ENCODE measurements at places on chromosomes 11 and 22. TPM values are rescaled to one million over a fixed set of nuclear protein-coding genes. Genes with fewer than 3 reads are reported as not detected.
A peak's percentile ranks its signal among the peaks of the same experiment; 100 is the strongest.

Gene SCGB1D2
- not detected for total RNA-seq

Gene SLC43A3
- 346 TPM for total RNA-seq

Gene ABCG4
- not detected for total RNA-seq

- ATAC-seq: no peak
Measured at GRCh38 chr11:13134886-13135285, 125.8 kb downstream of the RASSF10 start.

DNA sequence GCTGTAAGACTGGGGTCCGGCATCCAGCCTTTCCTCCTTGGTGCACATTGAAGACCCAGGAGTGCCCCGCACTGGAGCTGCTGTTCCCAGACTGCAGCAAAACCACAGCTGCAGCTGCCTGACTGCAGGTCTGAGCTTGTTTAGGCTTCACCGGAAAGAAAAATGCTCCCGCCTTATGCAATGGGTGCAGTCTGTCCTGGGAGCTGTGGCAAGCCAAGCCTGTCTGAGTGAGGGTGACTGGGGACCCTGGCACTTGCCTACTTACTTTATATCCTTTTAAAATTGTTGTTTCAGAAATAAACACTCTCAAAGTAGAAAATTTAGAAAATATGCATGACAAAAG lies 23.3 kb upstream of the CD44 start:
- no peak for ATAC-seq

- ATAC-seq: no peak
Measured at GRCh38 chr22:46162285-46162684, 12.0 kb downstream of the PPARA start.

GRCh38 chr11:24587635-24588034 lies 90.8 kb downstream of the LUZP2 start:
- no peak for ATAC-seq

DNA sequence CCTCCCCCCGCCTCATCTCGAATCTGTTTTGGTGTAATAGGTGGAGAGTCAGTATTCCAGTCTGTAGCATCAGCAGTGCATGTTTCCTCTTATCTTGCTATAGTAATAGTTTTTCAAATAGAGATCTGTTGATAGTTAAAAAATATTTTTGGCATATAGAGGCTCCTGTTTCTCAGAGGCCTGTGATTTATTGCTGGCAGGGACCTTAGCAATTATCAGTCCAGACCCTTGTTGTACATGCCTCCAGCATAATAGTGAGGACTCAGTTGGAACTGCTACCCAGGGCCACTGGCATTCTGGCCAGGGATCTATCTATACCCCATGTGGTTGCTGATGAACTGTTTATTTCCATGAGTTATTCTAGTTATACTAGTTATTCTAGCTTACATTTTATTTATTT lies 52.6 kb downstream of the SPECC1L start:
- ATAC-seq: no peak

- ATAC-seq: no peak
Measured at GRCh38 chr11:116379185-116379828, 393.5 kb downstream of the BUD13 start.

- ATAC-seq: no peak
Measured at GRCh38 chr22:38235240-38235850, 33.6 kb downstream of the MAFF start.

GRCh38 chr11:19669511-19669910 lies 43.1 kb upstream of the NAV2 start:
- ATAC-seq: no peak

GRCh38 chr11:74035264-74035663 lies 26.4 kb upstream of the UCP3 start:
- no peak for ATAC-seq

GRCh38 chr11:61138935-61139334 lies 22.3 kb downstream of the VPS37C start:
- no peak for ATAC-seq

DNA sequence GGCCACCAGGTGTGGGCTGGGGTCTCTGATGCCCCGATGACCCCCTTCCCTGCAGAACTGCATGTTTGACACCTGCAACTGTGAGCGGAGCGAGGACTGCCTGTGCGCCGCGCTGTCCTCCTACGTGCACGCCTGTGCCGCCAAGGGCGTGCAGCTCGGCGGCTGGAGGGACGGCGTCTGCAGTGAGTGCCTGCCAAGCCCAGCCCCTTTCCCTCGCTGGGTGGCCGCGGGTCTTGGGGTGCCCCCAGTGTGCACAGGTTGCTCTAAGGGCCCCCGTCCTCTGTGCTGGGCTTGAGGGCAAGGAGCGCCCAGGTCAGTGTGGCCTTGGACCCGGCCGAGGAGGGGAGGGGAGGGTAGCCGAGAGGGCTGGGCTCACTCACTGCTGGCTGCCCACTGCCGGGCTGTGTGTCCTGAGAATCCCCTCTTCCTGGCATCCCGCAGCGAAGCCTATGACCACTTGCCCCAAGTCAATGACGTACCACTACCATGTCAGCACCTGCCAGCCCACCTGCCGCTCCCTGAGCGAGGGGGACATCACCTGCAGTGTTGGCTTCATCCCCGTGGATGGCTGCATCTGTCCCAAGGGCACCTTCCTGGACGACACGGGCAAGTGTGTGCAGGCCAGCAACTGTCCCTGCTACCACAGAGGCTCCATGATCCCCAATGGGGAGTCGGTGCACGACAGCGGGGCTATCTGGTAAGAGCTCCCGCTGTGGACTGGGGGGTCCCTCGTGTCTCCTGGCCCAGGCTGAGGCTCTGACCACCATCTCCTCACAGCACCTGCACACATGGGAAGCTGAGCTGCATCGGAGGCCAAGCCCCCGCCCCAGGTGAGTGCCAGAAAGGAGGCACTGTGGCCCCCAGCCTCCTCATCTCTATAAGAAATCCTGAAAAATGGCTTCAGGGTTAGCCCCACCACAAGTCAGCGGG lies 17.0 kb downstream of the MUC5AC start:
- ATAC-seq: no peak

GRCh38 chr22:31144223-31144622 lies 3.9 kb upstream of the PLA2G3 start:
- ATAC-seq: peak; percentile 79

GRCh38 chr11:21144531-21144930 lies 475.1 kb downstream of the NELL1 start:
- ATAC-seq: no peak

DNA sequence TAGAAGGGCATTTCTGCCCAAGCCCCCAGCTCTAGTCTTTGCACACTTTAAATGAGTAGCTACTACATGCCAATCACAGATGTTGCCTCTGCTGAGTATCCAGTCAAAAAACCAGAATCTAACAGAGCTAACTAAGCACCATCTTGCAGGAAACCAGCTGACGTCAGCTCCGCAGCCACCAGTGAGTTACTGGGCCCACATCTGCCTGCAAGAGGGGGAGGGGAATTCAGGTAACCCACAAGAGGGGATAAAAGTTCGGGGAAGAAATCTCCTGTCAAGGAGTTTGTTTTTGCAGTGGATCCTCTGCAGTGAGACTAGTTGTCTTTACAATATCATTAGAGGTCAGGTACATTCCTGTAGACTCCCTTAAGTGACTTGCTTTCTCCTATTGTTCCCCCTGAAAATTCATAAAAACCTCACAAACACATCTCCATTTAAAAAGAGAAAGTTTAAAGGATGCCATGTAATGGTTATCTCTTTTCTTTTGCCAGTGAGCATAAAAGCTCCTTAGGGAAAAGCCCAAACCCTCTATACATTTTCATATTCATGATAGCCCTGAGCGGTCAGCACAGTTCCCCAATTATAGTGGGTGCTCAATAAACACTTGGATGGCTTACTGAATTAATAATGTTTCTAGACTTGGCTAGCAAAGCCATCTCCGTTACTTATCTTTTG lies 9.3 kb downstream of the CD44 start:
- ATAC-seq: no peak

DNA sequence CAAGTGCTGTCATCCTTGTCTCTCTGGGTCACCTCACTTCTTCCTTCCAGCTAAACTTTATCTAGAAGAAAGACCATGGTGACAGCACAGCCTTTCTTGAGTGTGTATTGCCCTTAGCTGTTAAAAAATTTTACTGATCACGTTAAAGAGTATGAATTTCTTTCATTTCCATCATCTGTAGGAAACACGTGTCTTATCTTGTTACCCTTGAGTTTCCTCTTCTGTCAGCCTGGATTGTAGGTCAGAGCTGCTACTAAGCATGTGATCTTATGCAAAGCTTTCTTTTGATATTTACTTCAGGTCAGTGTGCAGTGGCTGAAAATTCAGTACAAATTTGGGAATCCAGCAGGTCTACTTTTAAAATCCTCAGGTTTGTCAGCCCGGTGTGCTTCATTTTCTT lies 512.2 kb upstream of the ARHGAP42 start:
- ATAC-seq: no peak

GRCh38 chr22:23888615-23889401 lies 5.4 kb upstream of the MIF start:
- ATAC-seq: no peak

- no peak for ATAC-seq
Measured at GRCh38 chr11:11786771-11787170, 55.0 kb upstream of the USP47 start.

DNA sequence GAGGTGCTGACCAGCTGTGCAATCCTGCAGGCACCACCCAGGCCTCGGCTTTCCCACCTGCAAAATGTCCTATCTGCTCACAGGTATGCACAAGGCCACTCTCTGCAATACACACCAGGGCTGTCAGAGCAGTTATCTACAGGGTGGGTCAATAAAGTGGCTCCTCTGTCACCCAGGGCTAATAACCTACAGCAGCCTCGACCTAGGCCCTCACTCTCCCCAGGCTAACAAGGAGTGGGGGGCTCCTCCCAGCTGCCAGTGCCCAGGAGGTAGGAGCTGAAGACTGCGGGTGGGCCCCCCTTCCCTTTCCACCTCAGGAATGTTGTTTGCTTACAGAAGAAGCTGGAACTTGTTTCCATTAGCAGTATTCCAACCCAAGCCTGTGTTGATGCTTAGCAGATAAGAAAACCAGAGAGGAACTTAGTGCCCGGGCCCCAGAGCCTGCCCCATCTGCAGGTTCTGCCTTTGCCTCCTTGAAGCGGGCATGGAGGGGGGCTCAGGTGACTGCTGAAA lies 26.8 kb downstream of the MYH9 start:
- ATAC-seq: no peak

DNA sequence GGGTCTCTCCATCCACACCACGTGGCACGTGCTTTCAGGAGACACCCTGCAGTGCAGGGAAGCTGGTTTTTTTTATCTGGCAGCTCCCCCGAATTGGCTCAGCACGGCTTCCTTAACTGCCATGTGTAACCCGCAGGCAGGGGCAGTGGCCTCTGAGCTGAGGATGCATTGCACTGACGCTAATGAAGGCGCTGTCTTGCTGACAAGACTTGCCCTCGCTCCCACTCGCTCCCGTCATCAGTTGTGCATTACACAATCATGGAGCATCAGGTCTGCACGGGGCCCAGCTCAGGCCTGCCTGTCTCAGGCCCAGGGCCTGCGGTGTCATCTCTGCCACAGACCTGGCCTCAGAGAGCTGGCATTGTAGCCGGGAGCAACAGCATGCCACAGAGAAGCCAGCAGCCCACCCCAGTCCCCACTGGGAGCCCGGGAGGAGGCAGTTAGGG lies 95.9 kb downstream of the ARHGAP8 start:
- ATAC-seq: no peak

Measured in activated T-helper 17 cell treated with anti-CD3 and anti-CD28 coated beads, Interleukin-2, amount 50 U/mL, for 72 hours (primary cell).